ENCODE measurements at places on chromosomes 3 and 15.
A peak's percentile ranks its signal among the peaks of the same experiment; 100 is the strongest.

GRCh38 chr3:141111364-141112155 is 60.4 kb downstream of the SPSB4 start:
- DNase-seq = no peak

- no peak for DNase-seq
These were observed 57.1 kb upstream of the STRIT1 start for GRCh38 chr3:155350571-155350970.

DNA sequence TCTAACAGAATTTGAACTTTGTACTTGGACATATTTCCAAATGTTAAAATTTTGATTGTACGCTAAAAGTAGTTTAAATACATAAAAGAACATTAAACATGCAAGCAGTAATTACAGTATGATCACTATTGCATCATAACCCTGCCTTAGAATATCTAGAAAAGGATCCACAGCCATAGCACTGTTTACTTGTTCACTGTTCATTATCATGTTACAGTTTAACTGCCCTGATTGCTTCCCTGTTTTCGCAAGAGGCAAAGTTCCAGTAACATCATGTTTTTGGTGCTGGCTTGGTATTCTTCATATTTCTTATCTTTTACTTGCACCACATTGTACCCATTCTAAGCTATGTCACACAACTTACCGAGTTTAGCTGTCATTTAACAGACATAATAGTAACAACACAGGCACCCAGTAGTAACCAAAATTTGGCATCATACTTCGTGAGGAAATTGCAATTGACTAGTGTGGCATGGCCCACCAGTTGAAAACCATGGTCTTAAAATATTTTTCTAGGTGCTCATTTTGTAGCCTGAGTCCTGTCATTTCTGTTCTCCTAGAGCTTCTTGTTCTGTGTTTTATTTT is 13.3 kb upstream of the TMEM87A start:
- no peak for DNase-seq

DNA sequence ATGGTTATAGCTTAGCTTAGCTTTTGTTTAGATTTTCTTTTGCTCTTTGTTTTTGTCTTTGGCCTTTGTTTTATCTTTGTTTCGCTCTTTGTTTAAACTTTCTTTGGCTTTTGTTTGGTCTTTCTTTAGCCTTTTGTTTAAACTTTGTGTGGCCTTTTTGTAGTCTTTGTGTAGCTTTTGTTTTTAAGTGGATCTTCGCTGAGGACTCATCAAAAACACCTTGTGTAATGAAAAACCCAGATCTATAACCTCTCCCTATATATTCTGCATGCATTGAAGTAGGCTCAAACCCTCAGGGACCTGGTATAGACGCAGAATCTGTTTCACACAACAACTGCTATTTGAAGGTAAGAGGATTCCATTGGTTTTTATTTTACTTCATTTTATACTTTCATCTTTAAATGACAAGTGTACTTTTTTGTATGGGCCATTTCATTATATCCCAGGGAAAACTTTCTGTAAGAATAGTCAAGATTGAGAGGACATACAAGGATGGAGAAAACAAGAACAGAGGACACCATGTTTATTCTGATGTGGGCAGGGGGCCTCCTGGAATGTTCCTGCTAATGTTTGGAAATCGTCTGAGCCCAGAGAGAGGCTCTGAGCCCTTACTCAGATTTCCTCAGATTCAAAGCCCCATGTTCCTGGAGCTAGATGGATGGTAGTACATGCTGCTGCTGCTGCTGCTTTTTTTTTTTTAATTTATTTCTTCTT is at the start of gene MOBP:
Gene MOBP (plus strand): TSS at position 287 of the 714 bp plus-strand sequence. CDS start 34,390 bp downstream, outside the sequence.
- DNase-seq = no peak

DNA sequence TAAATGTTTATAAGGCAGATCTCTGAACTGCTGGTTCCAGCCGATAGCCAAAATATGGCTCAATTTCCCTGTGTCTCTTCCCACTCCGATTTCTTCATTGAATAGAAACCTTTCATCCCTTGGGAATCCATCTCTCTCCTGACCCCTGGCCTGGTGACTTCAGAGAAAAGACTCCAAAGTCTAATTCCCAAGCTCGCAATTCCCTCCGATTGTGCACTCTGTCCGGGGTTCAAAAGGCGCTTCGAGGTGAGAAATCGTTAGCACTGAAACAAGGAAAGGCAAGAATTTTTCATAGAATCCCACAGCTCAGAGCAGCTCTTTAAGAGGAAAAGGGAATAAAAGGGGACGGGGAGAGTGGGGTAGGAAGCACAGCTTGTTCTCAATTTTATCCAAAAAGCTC is 18.4 kb upstream of the RAD18 start:
- DNase-seq = no peak

DNA sequence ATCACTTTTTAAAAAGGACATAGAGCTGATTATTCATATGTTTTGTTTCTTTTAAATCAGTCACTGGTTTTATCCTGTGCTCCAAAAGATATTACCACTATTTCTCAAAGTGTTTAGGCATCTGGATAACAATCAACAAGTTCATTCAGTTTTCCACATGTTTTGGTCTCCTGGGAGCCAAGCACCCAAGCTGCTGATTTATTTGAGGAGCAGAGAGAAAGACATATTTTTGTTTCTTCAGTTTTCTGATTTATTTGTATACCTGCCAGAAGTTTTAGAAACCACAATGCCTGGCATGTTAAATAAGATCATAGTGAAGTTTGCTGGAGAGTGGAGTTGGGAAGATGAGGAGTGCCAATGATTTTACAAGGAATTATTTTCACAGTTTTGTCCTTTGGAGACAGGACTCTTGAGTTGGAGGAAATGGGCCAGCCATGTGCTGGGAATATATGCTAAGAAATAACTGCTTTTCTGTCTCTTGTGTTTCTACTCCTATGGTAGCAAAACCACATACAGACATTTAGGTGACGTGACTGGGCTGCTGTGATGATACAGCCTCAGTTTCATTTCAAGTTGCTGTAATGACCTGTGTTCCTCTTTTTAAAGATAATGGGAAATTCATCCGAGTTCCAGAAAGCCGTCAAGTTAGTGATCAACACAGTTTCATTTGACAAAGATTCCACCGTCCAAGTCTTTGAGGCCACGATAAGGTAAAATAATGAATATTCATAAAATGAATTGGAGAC is 11.7 kb downstream of the EDEM1 start:
- DNase-seq = no peak

GRCh38 chr3:38227989-38228388 is 37.6 kb upstream of the SLC22A13 start:
- DNase-seq = peak; percentile 5

- DNase-seq = no peak
These were observed 170.8 kb downstream of the XXYLT1 start for GRCh38 chr3:195099951-195100785.

GRCh38 chr3:197516517-197516889 is 39.3 kb downstream of the BDH1 start:
- DNase-seq = no peak

GRCh38 chr15:88615303-88616107 is 5.6 kb upstream of the AEN start:
- no peak for DNase-seq

DNA sequence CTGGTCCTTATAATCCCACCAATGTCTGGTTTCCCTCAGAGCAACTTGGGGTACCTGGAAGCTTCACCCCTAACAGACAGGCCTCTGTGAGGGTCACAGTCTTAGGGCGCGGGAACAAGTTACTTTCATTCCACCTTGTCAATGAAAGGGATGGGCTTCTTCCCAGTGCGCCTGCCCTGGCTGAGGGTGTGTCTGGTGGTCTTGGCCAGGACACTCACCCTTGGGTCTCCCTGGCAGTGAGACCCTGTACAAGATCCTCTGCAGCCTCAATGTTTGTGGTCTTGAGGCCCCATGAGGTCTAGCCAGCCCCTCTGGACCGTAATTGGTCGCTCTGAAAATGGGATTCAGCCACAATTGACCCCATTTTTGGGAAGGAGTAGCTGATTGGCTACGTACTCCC is 40.2 kb downstream of the SMAD6 start:
- no peak for DNase-seq

GRCh38 chr3:101638261-101638745 is 38.6 kb downstream of the ZBTB11 start:
- no peak for DNase-seq

Measured in pulmonary artery endothelial cell (primary cell).